GM03348 (cell line): ENCODE measurements at places on chromosomes 12 and 14.

DNA sequence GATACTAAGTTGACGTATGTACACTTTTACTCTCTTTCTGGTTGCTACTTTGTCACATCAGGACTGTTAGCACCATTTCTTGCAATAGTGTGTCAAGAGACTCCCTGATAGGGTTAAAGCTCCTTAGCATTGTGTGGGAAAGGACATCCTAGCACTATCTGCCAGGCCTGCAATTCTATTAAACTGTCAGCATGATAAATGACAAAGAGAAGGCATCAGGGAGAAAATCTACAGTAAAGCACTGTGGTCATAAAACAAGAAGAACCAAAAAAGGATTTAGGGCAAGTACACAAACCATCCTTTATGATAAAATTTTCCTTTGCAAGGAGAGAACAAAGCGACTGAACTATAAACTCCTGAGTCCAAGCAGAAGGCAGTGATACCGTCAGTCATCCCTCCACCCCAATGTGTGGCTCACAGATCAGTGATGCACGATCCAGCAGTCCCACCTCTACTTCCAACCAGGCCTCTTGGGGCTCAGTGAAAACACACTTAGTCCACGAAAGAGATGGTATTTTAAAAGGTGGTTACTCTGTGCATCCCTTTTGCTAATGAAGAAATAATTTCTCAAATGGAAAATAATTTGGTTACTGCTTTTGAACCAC, 31.4 kb upstream of the SLC35F4 start:
- DNase-seq = no peak

DNA sequence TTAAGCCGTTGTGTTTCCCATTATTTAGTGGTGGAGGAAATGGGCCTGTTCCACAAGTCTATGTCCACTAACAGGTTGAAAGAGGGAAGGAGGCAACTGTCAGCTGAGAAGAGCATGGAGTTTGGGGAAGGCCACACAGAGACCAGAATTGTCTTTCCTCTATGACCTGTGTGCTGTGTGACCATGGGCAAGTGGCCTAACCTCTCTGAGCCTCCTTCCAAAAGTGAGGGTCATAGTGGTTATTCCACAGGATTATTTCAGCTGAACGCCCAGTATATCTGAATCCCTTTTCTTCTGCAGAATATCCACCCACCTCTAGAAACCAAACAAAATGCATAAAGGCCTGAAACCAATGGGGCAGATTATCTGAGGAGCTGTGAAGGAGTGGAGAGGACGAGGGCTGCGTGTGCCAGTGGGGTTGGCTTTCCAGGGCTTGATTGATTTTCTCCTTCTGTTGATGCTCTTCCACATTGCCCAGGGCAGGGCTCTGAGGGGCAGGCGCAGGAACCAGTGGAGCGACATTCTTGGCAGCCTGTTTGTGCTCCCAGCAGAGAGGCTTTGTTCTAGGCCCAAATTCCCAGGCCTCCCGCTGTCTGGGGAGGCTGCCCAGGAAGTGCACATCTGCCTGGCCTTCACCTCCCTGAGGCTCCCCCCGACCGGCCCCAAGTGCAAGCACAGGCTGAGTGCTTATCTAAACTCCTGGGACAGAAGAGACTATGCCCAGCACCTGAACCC, 452.7 kb downstream of the BCL11B start:
- DNase-seq = no peak

GRCh38 chr12:67969134-67969802, 20.0 kb upstream of the IFNG-AS1 start:
- peak; percentile 31 for DNase-seq

GRCh38 chr14:70188322-70188658, 461 bp downstream of the SLC8A3 start:
- peak; percentile 40 for DNase-seq

DNA sequence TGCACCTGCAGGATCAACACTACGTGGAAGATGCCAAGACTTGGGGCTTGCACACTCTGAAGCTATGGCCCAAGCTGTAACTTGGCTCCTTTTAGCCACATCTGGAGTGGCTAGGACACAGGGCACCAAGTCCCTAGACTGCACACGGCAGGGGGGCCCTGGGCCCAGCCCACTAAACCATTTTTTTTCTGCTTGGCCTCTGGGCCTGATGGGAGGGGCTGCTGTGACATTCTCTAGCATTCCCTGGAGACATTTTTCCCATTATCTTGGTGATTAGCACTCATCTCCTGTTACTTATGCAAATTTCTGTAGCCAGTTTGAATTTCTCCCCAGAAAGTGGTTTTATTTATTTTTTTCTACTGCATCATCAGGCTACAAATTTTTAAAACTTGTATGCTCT, 1080.7 kb downstream of the LRFN5 start:
- DNase-seq = no peak

- DNase-seq = no peak
Observed at GRCh38 chr12:114752217-114752616, 68.2 kb upstream of the TBX3 start.

GRCh38 chr14:71574976-71575375, 357.3 kb upstream of the RGS6 start:
- peak; percentile 71 for DNase-seq

GRCh38 chr14:74649673-74650072, 37.6 kb upstream of the LTBP2 start:
- DNase-seq = peak; percentile 45

- no peak for DNase-seq
Observed at GRCh38 chr14:57380935-57381334, 9.5 kb upstream of the NAA30 start.

GRCh38 chr14:77340389-77340788, 19.6 kb downstream of the GSTZ1 start:
- DNase-seq = no peak

DNA sequence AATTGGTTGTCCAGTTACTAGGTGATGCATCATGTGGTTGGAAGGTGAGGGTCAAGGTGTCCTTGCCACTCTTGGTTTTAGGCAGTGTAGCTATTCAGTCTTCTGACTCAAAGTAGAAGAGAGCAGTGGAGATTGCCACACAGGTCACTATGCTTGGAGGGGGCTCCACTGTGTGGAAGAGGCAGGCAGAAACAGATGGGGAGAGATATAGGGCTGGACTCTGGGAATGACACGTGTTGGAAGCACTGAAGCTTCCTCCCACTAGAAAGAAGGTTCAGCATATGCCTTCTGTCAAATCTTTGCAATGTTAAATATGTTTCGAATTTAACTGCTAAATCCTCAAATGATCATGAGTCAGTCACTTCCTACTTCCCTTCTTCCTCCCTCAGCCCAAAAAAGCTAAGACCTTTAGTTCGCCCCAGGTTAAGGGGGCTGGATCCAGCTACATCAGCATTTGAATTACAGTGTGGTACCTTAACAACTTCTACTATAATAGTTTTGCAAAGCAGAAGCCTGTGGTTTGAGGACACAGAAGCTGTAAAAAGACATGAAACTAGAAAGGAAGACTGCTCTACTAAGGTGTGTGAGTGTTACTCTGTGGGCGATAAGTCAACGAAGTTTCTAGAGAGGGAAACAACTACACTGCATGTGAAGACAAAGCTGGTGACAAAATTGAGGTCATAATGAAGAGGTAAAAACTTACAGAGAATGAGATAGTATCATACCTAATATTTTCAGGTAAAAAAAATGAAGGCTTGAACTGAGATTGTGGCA, 228.0 kb downstream of the NELL2 start:
- DNase-seq = no peak

DNA sequence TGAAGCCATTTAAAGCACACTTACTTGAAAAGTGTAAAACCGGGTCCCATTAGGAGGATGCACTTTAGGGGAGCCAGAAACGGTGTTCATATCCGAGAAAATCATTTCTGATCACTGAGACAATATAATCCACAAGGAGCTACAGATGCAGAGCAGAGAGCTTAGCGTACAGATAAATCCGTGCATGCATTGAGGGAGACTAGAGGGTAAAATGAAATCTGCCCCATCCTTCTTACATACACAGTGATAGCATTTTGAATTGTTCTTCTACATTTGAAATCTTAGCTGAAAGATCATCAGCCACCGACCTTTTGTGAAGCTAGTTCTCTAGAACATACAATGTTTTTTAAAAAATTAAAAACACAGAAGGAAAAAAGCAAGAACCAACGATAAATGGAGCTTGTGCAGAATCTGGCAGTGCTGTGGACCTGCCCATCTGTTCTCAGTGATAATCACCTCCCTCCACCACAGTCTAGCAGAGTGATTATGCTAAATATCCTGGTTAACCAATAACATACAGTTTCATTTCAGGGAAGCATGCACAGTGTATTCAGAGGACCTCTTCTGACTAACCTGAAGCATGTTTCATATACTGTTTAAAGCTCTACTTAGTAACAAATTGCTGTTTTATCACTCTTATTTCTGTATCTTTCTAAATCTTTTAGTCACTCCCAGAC, 161.1 kb downstream of the PPFIA2 start:
- DNase-seq = no peak

DNA sequence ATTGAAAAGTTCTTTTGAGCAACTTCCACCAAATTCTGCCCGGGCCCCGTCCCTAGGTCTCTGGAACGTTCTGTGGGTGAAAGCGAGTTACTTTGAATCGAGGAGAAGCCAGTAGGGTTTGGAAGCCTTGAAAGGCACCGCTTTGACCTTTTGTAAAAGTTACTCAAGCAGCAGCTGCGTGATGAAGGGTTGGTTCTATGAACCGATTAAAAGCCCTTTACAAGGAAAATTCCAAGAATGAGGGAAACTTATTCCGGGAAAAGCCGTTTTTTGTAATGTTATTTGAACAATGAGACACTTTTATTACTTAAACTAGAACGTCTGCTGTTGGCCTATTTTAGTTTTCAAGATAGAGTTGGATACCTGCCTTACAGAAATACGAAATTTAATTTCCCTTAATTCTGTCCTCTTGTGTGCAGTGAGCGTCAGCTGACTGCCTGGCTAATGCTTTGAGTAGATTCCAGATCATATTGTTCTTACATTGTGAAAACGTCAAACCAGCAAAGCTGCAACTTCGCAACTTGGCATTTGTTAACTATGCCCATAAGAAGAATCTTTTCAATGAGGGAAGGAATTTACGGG, 906 bp downstream of the LARP4 start:
- DNase-seq = peak; percentile 47

- DNase-seq = no peak
Observed at GRCh38 chr12:22164139-22164538, 118.1 kb downstream of the CMAS start.

DNA sequence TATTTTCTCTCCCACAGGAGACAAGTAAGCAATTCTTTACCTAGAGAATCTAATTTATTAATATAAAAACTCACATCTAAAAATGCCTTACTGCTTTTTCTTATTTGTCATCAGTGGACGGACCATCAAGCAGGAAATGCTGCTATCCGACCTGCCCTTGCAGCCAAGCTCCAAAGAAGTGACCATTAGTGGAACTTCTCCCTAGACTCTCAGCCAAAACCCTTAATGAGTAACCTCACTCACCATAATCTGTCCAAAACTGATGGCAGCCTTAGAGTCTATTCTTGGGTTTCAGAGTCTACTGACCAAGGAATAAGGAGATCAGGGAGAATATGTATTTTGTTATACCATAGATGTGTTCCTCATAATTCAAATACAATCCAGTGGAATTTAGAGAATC, 60.9 kb upstream of the CFL2 start:
- DNase-seq = no peak

DNA sequence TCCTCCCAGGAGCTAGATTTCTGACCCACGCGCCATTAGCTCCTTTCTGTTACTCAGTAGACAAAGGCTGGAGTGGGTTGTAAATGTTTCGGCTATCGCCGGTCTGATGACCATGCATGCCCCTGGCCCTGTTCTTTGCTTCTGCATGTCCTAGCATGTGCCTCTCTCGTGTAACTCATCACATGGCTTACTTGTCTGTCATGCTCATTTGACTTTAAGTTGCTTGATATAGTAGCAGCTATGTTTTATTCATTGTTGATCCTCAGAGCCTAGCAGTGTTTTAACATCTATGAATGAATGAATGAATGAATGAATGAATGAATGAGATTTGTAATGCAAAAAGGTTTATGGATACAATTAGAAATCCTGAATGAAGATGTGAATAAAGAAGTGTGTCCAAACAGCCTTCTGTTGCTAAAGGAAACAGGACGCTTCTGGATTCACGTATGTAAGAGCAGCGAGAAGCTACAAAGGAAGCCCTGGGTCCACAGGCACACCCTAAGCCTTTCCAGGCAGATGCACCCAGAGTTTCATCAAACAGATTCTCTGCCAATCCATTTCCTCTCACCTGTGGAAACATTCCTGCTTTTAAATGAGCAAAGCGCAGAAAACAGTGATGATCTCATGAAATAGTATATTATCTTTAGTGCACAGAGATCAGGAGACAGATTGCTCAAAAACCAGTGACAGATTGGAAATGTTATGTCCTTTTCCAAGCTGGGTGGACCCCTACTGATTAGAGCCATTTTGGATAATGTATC, 3.4 kb downstream of the GSG1 start:
- no peak for DNase-seq

- no peak for DNase-seq
Observed at GRCh38 chr14:45252366-45253069, 484 bp downstream of the MIS18BP1 start.

DNA sequence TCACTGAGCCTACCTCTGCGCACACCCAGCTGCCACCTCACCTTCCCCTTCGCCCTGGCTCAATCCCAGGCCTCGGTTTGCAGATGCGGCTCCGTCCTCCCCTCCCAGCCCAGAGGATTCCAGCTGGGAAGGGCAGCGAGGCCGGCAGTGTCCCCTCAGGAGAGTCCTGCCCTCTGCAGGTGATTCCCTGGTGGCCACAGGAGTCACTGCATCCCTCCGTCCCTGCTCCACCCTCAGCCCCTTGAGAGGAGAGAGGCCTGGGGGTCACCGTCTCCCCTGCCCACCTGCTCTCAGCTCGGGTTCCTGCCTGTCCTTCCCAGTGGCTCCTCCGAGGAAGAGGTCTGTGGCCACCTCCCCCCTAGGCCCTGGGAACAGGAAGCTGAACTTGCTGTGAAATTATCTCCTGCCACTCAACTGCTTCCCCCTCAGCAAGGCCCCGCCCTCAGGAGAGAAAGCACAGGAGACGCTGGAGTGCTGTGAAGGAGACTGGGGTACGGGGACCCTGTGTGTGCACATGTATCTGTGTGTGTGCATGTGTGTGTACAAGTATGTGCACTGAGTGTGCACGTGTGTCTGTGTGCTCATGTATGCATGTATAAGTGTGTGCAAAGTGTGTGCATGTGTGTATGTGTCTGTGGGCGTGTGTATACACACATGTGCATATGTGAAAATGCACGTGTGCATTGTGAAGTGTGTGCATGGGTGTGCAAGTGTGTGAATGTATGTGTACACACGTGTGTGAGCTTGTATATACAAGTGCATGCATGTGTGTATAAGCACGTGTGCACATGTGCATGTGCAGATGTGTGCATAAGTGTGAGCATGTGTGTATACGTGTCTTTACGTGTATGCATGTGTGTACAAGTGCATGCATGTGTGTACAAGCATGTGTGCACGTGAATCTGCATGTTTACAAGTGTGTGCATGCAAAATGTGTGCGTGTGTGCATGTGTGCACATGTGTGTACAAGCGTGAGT, 13.2 kb upstream of the GALNT9 start:
- DNase-seq = no peak

GRCh38 chr12:83476695-83477690, 790.3 kb downstream of the TMTC2 start:
- DNase-seq = no peak

DNA sequence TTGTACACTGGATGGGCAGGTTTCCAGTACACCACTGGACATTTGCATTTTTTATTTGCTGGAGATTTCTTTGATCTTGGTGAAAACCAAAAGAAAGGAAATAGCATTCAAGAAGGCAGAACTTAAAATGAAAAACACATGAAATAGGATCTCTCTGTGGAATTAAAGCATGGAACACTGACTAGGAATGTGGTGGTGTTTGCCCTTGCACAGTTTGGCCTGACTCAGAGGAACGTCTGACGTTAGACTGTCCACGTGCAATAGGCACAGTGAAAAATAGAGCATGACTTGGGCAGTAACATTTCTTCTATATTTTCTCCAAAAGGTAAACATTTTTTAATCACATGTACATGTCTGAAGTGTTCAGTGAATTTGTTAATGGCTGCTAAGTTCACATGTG, 474.1 kb upstream of the PRICKLE1 start:
- peak; percentile 7 for DNase-seq
